Stimulated activated CD4-positive, alpha-beta T cell treated with anti-CD3 and anti-CD28 coated beads, TNF-alpha, amount 100 ng/mL, for 4 hours (primary cell): ENCODE measurements at places on chromosomes 4 and X.

GRCh38 chr4:4762909-4763821 lies 96.3 kb upstream of the MSX1 start:
- no peak for DNase-seq

DNA sequence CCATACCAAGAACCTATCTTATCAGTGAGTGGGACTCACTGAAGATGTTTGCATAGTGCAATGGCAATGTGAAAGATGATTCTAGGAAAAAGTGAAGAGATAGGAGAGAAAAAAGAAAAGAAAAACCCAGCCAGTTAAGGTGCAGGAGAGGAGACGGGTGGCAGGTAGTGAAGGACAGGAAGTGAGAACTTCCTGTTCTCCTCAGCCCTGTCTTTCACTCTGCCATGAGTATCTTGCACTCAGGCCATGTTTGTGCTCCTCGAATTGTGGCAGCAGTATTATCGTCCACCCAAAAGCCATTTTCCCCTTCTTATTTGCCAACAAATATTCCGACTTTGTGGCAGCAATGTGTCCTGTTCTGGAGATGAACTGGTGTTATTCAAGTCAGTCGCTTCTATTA lies 8.6 kb upstream of the ENPEP start:
- DNase-seq, result no peak

DNA sequence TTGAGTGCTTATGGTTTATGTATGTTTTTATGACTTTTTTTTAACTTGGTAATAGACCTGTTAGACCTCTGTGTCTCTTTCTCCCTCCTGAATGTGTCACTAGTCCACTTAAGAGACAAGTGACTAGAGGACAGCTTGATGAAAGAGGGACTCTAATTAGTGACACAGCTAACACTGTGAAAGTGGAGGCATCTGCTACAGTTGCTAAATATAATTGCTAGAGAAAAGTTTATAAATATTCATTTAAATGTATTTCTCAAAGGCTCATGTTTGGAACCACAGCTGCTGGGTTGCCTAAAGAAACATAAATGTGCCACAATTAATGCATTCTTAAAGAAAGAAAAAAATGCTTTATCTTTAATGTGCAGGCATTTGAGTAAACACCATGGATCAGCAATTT lies 176.4 kb downstream of the FRMPD4 start:
- no peak for DNase-seq

- no peak for DNase-seq
Observed at GRCh38 chrX:150506020-150506419, 62.4 kb upstream of the MTM1 start.

GRCh38 chr4:28481565-28481964 lies 1620.9 kb downstream of the STIM2 start:
- no peak for DNase-seq

- no peak for DNase-seq
Observed at GRCh38 chr4:125735102-125735501, 420.3 kb downstream of the FAT4 start.

DNA sequence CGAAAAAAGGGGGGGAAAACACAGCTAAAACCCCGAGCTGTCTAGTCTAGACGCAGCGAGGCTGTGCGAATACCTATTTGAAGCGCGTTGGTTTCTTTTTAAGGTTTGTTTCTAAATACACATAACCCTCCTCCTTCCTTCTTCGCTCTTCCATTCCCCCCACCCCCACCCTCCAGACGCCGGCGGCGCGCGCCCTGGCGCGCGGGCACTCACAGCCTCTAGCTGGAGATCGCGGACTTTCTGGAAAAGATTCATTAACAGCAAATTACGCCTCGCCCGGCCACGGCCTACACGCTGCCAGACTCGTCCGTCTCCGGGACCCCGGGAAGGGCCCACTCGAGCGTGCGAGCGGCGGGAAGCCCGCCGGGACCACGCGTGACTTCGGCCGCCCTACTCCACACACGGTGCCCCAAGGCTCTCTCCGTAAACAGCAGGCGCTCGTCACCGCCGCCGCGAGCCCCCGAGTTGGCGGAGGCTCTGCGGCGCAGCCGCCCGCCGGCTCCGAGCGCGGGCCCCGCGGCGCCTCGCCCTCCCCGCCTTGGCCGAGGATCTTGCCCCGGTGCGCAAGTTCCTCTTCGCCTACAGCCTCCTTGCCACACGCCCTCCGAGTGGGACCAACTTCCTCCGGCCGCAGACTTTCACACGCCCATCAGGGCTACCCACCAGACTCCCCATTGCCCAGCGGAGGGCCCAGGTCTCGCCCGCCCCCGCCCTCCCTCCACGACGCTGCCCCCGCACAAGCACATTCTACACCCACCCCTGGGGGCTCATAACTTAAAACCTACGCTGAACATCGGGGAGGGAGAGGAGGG lies 2.0 kb downstream of the BCOR start:
- no peak for DNase-seq

DNA sequence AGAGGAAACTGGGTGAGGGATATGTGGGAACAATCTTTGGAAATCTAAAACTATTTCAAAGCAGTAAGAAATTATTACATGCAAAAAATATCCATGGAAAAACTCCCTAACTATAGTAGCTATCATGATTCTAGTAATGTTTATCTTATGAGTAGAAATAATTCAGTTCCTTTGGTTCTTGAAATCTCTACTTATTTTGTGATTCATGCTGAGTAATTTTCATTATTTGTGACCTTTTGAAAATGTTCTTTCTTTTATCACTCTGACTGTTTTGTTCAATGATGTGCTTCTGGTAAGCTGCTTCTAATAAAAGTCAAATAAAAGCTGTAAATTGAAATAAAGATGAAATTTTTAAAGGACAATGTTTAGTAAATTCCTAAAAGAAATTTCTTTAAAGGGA lies 40.4 kb upstream of the MAGEB10 start:
- DNase-seq, result no peak

DNA sequence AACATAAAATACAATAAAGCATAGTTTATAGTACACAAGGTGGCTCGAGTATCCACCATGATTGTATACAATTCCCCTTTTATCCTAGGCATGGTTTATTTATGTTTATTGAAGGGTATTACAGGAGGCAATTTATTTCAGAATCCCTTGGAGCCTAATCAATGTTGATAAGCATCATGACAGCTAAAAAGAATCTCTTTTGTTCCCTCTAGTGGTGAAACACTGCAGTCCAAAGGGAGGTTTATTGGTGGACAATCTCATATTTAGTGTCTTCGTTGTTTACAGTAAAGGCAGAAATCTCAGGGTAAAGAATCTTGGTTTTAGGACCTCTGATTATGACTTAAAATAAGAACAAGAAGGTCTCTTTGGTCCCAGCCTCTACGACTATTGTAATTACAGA lies 1712.5 kb downstream of the C4orf33 start:
- DNase-seq, result no peak

- DNase-seq, result no peak
Observed at GRCh38 chrX:13270360-13270759, 49.5 kb downstream of the ATXN3L start.

DNA sequence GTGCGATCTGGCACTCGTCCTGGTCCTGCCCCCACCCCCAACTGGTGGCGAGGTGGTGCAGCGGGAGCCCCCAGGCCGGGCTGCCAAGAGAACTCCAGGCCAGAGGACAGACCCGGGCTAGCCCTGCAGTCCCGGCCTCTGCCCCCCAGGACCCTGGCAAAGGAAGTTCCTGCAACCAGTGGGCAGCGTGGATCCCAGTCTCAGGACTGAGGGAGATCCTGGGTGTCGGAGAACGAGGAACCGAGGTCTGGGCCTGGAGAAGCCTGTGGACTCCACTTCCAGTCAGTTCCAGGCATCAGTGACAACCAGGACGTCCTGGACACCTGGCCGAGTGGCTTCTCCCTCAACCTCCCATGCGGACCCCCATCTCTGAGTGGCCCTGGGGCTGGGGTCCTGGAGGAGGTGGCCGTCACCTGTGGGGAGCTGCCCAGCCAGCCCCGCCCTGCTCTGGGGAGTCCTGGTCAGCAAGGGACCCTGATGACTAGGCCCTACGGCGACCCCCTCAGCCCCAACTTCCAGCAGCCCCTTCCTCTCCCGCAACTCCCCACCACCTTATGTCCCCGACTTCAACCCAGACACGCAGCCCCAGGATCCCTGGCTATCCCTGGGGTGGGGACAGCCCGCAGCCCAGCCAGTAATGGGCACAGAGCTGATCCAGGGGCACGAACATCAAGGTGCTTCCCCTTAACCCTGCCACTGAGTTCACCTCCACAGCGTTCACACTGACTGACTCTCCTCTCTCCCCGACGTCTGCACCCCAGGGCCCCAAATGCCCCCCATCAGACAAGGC lies 53.7 kb upstream of the NKX1-1 start:
- no peak for DNase-seq

DNA sequence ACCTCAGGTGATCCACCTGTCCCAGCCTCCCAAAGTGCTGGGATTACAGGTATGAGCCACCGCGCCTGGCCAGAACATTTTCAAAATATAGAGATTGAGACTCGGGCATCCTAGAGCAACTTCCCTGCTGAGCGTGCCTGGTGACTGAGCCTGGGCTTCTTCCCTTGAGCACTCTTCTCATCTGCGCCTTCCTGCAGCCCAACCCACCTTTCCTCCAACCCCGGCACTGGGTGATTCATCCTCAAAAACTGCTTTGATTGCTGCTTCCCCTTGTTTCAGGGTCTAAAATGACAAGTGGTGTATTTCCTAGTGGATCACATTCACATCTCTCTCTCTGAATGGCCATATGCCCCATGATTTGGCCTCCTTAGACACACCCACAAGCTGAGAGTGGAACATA lies 37.8 kb downstream of the PHKA2 start:
- no peak for DNase-seq
